ENCODE measurements at places on chromosomes 1 and 21. TPM values are rescaled to one million over a fixed set of nuclear protein-coding genes. Genes with fewer than 3 reads are reported as not detected.

DNA sequence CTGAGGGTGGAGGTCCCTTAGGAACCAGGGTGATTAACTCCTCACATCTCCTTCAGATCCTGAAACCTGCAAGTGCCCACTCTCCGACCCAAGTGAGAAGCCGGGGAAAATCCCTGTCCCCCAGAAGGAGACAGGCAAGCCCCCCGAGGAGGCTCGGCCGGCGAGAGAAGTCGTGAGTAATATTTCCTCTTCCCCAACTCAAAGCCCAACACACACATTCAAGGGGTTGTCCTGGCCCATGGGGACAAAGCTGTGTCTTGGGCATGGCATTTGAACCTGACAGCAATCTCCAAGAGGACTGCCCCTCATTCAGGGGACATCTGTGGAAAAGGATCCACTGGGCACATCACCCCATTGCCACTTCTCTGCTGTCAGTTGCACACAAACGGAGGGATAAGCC is 23.6 kb downstream of the VASH2 start:
- no peak overlapping the region for H3K27ac ChIP-seq
- H3K4me1 ChIP-seq = peaks cover under 1% of the 10 kb centered on the region
- H3K27me3 ChIP-seq = no peaks in the 10 kb centered on the region
- H3K4me3 ChIP-seq = no peak overlapping the region
- DNase-seq = no peak

- H3K36me3 ChIP-seq = no peaks in the 10 kb centered on the region
- no peaks in the 10 kb centered on the region for H3K27me3 ChIP-seq
- peaks cover 26% of the 10 kb centered on the region for H3K4me1 ChIP-seq
- H3K27ac ChIP-seq = peak overlapping the region; percentile 75
Observed at GRCh38 chr21:16072737-16073136, 343.0 kb downstream of the USP25 start.

DNA sequence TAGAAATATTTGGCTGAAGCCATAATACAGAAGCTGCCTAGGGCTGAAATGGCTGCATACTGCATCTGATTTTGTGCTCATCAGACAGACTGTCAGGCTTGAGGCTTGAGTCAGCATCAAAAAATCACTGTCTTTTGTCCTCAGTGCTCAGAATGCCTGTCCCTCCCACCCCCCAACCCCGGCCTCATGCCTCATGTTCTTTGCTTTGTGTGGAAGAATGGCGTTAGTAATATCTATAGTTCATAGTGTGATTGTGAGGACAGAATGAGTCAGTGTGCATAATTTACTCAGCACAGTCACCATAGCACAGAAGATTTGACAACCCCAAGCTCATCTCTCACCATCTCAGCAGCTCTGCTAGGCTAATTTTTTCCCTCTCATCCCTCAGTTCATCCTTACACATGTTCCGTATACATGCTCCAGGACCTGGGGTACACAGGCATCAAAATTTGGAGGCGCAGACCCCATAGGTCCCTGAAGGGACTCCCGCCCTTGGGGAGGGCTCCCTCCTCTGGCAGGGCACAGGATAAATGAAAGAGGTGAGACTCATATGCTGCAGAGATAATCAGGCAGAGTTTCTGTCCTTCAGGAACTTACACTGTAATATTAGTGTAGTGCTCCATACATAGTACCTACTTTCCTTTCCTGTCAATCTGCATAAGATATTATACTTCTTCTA is 159.1 kb upstream of the C8B start:
- no peak overlapping the region for H3K27ac ChIP-seq
- H3K4me3 ChIP-seq = no peak overlapping the region
- H3K36me3 ChIP-seq = no peaks in the 10 kb centered on the region

- no peak overlapping the region for H3K4me3 ChIP-seq
- no peaks in the 10 kb centered on the region for H3K36me3 ChIP-seq
- peaks cover 3% of the 10 kb centered on the region for H3K27me3 ChIP-seq
- no peak overlapping the region for H3K27ac ChIP-seq
Observed at GRCh38 chr1:40014253-40014706, 26.2 kb upstream of the CAP1 start.

DNA sequence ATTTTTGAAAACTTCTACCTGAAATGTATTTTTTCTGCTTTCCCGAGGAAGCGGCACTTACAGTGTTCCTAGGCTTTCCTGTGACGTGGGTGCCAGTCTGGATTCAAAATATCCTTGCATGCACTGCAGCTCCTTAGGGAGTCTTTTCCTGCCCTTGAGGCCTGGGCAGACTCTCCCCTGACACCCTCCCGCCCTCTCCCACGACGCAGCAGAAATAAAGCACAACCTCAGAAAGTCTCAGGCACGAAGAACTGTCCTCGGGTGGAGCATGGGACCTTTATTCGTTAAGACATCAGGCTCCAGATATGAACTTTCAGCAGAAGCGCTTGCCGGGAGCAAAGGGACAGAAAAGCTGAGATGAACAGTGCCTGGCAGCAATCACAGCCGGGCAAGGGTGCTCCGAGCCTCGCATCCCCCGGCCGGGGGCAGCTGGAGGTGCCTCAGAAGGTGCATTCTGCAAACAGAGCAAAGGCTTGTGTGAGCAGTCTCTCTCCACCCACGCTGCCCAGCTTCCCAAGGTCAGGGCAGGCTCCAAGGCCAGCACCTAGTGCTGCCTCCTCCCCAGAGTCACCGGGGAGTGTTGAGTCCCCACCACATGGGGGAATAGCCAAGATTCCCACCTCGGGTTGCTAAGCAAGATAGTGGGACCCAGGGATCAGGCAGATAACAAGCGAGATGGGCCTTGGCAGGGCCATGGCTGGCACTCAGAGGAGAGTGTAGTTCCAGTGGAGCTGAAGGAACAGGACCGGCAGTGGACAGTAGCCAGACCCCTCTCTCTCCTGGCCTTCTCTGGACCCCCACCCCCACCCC is 3.2 kb downstream of the TFF3 start:
- DNase-seq = peak; percentile 79
- peaks cover under 1% of the 10 kb centered on the region for H3K27me3 ChIP-seq
- no peaks in the 10 kb centered on the region for H3K36me3 ChIP-seq
- H3K4me1 ChIP-seq = peaks cover 64% of the 10 kb centered on the region
- no peak overlapping the region for H3K4me3 ChIP-seq
- H3K27ac ChIP-seq = peak overlapping the region; percentile 18

DNA sequence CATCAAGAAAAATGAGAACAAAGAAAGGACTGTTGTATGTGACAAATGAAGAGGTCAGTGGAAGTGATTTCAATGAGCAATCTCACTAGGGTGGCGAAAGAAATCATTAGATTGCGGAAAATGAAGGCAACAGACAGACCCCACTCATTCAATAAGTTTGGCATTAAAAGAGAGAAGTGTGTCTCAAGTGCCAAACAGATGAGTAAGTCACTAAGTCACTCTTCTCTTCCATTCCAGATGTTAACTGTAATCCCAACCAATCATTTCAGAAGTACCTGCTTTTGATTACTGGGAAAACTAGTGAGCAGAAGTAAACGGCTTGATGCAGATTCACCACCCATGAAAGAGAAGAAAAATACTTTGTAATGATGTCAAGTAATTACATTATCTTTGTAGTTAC is 144.3 kb upstream of the PRMT6 start:
- H3K27me3 ChIP-seq = no peaks in the 10 kb centered on the region
- no peaks in the 10 kb centered on the region for H3K4me1 ChIP-seq
- no peaks in the 10 kb centered on the region for H3K36me3 ChIP-seq
- no peak overlapping the region for H3K4me3 ChIP-seq

NTNG1 gene
- total RNA-seq = not detected

ITLN2 gene
- not detected for total RNA-seq

CFAP141 gene
- total RNA-seq = not detected

CIART gene
- 3.4 TPM for total RNA-seq

THEM5 gene
- not detected for total RNA-seq
